ENCODE measurements at places on chromosomes 3 and 15.

GRCh38 chr3:123576122-123576521, 8.7 kb downstream of the HACD2 start:
- DNase-seq = no peak

GRCh38 chr3:189204167-189204866, 32.5 kb downstream of the TPRG1 start:
- DNase-seq = no peak

DNA sequence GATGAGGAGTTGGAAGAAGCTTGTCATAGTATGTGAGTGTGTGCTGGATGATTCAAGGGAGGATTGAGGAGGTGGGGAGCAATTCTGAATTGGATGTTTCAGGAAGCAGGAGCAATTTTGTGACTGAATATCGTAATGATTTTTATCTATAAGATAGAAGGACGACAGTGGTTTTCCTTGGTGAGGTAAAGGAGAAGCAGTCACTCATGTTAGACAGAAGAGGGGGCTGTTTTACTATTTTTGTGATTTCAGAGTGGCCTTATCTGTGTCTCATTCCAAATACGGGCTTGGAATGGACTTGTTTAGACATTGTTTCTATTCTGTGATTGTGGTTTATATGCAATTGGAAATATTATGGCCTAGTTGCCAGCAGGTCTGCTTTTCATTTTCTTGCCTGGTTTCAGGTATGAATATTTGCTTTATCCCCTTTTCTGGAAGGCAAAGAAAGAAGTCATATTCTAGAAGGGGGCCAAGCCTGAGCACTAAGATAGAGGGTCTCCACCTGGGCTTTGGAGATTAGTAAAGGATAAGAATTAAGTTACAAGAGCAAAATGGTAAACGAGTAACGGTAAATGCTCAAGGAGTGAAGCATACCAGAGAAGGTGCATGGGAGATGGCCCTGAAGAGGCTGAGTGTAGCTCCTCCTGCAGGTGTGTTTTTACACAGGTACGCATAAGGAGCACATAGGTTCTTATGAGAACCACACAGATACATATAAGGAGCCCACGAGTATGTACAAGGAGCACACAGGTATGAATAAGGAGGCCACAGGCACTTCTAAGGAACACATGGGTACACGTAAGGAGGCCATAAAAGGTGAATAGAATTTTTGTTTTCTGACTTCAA, 124.6 kb upstream of the KCNAB1 start:
- DNase-seq = no peak

GRCh38 chr3:45906681-45907407, 20.5 kb downstream of the CCR9 start:
- no peak for DNase-seq
